Body of pancreas (tissue), 4 donors: ENCODE measurements at places on chromosomes 1 and 21. TPM values are rescaled to one million over a fixed set of nuclear protein-coding genes. Genes with fewer than 3 reads are reported as not detected.

DNA sequence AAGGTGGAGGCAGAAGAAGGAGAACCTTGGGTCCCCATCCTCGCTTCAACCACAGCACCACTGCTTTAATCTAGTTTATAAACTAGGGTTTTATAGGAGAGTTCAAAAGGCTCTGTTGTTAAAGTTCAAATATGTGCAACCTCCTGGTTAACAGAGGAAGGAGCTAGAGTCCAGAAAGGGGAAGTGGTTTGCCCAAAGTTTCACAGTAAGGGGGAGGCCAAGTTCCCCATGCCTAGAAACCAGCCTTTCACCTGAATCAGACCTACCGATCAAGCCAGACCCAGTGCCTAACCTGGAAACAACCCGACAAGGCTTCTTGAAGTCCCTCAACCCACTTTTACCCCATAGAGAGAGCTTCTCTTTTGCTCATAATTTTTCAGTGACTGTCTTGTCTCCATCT, 106.5 kb downstream of the PLPP3 start:
- no peaks in the 10 kb centered on the region for H3K36me3 ChIP-seq
- no peak overlapping the region for H3K4me3 ChIP-seq
- H3K27me3 ChIP-seq = no peaks in the 10 kb centered on the region
- H3K27ac ChIP-seq = no peak overlapping the region

DNA sequence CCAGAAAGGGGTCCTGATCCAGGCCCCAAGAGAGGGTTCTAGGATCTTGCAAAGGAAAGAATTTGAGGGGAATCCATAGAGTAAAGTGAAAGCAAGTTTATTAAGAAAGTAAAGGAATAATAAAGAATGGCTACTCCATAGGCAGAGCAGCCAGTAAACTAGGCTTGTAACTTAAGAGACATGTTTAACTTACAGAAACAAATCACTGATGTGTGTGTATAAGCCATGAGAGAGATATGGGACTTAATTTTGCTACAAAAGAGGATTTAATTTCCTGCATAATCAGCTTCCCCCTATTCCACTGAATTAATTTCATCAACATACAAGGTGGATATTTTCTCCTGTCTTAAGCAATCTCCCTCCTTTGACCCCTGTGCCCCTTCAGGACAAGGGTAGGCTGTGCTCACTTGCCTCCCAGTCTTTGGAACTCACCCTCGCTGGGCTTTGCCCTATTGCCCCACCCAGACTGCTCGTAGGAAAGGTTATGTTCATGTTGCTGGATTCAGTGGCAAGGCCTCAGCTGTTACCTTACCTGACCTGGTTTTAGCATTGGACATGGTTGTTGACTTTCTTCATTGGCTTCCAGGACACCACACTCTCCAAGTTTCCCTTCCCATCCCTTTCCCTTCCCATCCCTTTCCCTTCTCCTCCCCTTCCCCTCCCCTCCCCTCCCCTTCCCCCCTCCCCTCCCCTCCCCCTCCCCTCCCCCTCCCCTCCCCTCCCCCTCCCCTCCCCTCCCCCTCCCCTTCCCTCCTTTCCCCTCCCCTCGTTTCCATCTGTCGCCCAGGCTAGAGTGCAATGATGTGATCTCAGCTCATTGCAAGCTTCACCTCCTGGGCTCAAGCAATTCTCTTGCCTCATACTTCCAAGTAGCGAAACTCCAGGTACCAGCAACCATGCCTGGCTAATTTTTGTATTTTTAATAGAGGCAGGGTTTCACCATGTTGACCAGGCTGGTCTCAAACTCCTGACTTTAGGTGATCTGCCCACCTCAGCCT, 44.6 kb downstream of the TBCE start:
- H3K4me1 ChIP-seq = peaks cover 22% of the 10 kb centered on the region
- H3K27me3 ChIP-seq = no peaks in the 10 kb centered on the region
- H3K4me3 ChIP-seq = no peak overlapping the region
- no peaks in the 10 kb centered on the region for H3K36me3 ChIP-seq
- peak; percentile 12 for DNase-seq

ZYG11A gene
- total RNA-seq = not detected

DNA sequence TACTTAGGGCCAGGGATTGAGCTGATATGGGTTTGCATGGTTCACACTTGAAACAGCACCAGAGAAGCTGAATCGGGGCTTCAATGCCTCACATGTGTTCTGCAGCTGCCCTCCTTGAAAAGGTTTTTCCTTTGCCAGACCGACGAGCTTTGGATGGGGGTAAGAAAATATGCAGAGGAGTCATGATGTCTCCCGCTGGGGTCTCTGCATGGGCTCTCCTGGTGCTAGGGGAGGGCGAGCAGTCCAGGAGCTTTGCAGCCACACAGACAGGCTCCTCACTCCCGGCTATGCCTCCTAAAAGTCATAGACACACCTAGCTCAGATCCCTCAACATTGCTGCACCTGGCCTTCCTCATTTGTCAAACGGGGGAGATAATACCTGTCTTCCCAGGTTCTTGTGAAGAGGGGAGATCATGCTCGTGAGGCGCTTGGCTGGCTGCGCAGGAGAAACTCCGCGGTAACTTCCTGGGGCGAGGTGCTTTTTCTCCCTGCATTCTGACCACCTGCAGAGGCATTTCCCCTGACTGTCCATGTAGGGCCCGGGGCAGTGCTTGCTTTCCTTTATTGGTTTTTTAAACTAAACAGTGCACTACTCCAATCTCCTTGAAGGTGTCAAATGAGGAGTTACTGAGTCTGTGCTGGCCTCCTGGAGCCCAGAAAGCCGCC, 112.4 kb downstream of the PLXNA2 start:
- no peaks in the 10 kb centered on the region for H3K27me3 ChIP-seq
- peaks cover 45% of the 10 kb centered on the region for H3K4me1 ChIP-seq
- no peak overlapping the region for H3K4me3 ChIP-seq
- no peaks in the 10 kb centered on the region for H3K36me3 ChIP-seq
- DNase-seq = no peak

- H3K4me1 ChIP-seq = peaks cover 12% of the 10 kb centered on the region
- no peak overlapping the region for H3K27ac ChIP-seq
- no peaks in the 10 kb centered on the region for H3K27me3 ChIP-seq
- H3K36me3 ChIP-seq = no peaks in the 10 kb centered on the region
- no peak overlapping the region for H3K4me3 ChIP-seq
Observed at GRCh38 chr1:121516234-121516967, 331.6 kb downstream of the SRGAP2C start.

GRCh38 chr1:115373305-115373704, 35.3 kb upstream of the NGF start:
- peak; percentile 8 for DNase-seq
- no peak overlapping the region for H3K27ac ChIP-seq
- H3K4me3 ChIP-seq = no peak overlapping the region
- no peaks in the 10 kb centered on the region for H3K27me3 ChIP-seq
- no peaks in the 10 kb centered on the region for H3K36me3 ChIP-seq

GRCh38 chr1:177274687-177275211, 104.0 kb downstream of the BRINP2 start:
- no peaks in the 10 kb centered on the region for H3K36me3 ChIP-seq
- H3K27ac ChIP-seq = peak overlapping the region; percentile 51
- H3K4me1 ChIP-seq = peaks cover 25% of the 10 kb centered on the region
- H3K27me3 ChIP-seq = no peaks in the 10 kb centered on the region

- no peak for DNase-seq
- H3K4me1 ChIP-seq = no peaks in the 10 kb centered on the region
Observed at GRCh38 chr21:17989780-17990179, 170.6 kb upstream of the C21orf91 start.

LPAR3 gene
- 19.7 TPM for total RNA-seq

DNA sequence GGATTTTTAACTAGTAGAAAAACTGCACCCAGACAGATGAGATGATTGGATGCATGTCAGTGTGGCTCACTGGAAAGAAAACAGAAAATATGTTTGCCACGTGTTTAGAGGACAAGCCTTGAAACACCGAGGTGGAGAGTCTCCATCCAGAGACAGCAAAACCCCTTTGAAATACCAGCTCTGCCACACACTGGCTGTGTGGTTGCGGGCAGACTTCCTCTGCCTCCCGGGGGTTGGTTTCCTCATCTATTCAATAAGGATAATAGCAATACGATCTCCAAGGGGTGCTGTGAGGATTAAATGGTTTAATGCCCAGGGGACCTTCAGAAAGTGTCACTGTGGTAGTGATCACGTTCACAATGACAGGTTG, 67.2 kb upstream of the PARP1 start:
- H3K27ac ChIP-seq = no peak overlapping the region
- H3K4me1 ChIP-seq = no peaks in the 10 kb centered on the region
- H3K27me3 ChIP-seq = no peaks in the 10 kb centered on the region
- no peak for DNase-seq
- no peak overlapping the region for H3K4me3 ChIP-seq

- H3K36me3 ChIP-seq = no peaks in the 10 kb centered on the region
- no peak overlapping the region for H3K27ac ChIP-seq
- no peaks in the 10 kb centered on the region for H3K27me3 ChIP-seq
- no peak overlapping the region for H3K4me3 ChIP-seq
- no peaks in the 10 kb centered on the region for H3K4me1 ChIP-seq
Observed at GRCh38 chr1:199081739-199082138, 442.9 kb downstream of the PTPRC start.

SLC44A3 gene
- total RNA-seq = 17.8 TPM

CRABP2 gene
- total RNA-seq = 3.6 TPM
